ENCODE measurements at places on chromosomes 1 and 21.

DNA sequence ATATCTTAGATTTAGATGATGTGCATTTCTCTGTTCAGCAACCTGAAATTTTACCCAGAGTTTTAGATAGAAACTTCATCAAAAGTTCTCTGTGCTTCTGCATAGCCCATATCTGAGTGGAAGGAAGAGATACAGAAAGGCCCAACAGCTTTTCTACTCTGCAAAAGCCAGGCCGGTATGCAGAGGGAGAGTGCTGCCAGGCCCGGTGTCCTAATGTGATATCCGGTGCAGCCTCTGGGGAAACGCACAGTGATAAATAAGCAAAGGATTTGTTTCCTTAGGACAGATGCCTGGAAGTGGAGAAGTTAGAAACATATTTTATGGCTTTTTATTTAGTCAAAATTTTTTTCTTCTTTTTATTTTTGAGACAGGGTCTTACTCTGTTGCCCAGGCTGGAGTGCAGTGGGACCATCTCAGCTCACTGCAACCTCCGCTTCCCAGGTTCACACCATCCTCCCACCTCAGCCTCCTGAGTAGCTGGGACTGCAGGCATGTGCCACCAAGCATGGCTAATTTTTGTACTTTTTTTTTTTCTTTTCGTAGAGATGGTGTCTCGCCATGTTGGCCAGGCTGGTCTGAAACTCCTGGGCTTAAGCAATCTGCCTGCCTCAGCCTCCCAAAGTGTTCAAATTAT lies 145.8 kb downstream of the PATJ start:
- DNase-seq: no peak

- no peak for DNase-seq
Measured at GRCh38 chr1:165434281-165434680, 10.6 kb downstream of the RXRG start.

DNA sequence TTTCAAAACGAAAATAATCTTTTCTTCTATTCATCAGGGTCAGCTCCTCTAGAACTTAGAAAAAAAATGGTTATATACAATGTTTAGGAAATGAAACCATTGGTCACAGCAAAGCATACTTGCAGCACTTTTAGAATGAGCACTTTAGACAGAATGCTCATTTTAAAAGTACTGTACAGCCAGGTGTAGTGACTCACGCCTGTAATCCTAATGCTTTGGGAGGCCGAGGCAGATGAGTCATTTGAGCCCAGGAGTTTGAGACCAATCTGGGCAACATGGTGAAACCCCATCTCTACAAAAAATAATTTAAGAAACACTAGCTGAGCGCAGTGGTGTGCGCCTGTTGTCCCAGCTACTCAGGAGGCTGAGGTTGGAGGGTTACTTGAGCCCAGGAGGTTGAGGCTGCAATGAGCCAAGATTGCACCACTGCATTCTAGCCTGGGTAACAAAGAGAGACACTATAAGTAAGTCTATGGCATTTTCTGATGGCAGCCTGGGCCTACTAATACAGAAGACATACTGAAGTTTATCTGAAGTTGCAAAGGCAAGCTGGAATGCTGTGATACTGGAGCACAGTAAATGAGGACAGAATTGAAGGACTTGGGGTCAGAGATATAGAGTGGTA lies 48.9 kb upstream of the ZNF326 start:
- DNase-seq: peak; percentile 53

- no peak for DNase-seq
Measured at GRCh38 chr1:44603718-44604117, 70.6 kb downstream of the TMEM53 start.

GRCh38 chr1:53637511-53638359 lies 101.2 kb downstream of the GLIS1 start:
- DNase-seq: no peak

GRCh38 chr1:179366093-179366800 lies 476 bp downstream of the AXDND1 start:
- peak; percentile 10 for DNase-seq

Data from activated CD4-positive, alpha-beta memory T cell treated with anti-CD3 and anti-CD28 coated beads for 36 hours (primary cell).